ENCODE measurements at places on chromosomes 7 and 10.

GRCh38 chr7:71286336-71286735 lies 154.4 kb downstream of the GALNT17 start:
- DNase-seq, result no peak

- DNase-seq, result peak; percentile 45
These were observed 201.4 kb downstream of the TNS3 start for GRCh38 chr7:47380325-47381133.

DNA sequence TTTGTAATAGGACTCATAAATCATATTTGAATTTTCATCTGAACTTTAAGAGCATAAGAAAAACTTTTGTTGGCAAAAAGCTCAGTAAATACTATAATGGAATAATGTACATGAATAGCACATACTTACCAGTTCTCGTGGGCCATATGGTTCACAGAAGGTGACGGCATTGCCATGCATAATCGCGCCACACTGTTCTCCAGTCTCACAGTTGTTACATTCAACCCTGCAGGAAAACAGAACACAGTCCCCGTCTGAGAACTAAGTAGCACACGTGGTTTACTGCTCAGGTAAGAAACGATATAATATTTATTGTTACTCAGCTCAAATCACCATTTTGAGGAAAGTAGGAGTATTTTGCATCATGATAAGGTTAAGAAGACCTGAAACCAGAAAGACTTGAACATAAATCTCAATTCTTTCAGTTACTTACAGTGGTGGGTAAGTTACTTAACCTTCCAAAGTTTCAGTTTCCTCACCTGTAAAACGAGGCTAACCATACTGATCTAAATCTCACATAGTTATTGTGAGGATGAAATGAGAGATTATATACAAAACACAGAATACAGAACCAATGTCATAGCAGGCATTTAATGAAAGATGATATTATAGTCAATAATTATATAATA lies 261.4 kb downstream of the RELN start:
- DNase-seq, result no peak

DNA sequence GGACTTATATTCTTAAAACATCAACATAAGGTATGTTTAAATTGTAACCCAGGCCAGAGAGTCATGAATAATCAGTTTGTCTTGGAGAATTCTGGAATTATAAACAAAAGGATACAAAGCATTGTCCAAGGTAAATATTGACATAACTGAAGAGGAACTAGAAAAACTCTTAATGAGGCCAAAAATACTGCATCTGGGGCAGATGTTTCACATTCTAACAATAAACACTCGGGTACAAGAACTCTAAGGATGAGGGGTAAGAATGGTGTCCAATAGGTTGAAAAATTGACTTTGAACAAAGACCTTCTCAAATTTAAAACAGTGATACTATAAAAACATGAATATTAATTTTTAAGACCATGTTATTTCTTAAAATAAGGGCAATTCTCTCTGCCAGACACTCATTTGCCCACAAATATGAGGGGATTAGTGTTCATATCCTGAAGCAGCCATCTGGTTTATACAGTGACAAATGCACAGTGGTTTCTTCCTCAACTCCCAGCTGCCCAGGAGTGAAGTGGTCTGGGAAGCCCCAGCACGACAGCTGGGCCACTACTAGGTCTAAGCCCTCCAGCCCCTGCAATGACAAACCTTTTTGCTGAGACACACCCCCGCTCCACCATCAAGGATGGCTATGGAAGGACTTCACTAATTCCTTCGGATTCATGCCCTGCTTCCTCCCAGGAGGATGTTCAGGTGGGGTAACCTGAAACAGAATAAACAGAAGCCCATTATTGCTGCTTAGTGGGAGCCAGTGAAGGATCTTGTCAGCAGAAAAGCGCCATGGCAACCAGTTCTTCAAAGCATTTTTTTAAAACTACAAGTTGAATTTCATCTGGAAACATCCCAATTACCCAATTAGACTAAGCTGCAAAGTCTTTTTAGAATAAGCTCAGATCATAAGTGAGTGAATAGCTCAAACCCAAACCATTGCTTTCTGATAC lies 107.5 kb upstream of the ARID5B start:
- peak; percentile 62 for DNase-seq

Data from fibroblast of skin of abdomen (primary cell).